Cortex of kidney (tissue), 1 donor: ENCODE measurements at places on chromosomes 12 and 14.

DNA sequence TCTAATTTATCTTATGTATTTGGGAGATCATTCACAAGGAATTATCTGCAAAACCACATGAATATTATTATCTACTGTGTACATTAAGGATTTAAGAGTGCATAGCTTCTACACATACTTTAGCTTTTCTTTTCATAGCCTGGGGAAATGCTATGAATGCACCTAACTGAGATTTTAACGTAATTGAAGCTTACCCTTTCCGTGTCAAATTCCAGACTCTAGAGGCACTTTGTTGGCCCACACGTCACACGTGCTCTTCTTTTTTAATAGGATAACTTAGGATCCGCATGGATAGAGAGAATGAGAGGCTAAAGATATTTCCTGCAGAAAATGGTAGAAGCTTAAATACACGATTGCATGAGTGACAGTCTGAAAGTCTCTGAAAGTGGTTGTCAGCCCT lies 481.1 kb downstream of the PCNX1 start:
- no peak for DNase-seq

GRCh38 chr14:104948736-104949031 lies 24.0 kb downstream of the PLD4 start:
- no peak for DNase-seq

DNA sequence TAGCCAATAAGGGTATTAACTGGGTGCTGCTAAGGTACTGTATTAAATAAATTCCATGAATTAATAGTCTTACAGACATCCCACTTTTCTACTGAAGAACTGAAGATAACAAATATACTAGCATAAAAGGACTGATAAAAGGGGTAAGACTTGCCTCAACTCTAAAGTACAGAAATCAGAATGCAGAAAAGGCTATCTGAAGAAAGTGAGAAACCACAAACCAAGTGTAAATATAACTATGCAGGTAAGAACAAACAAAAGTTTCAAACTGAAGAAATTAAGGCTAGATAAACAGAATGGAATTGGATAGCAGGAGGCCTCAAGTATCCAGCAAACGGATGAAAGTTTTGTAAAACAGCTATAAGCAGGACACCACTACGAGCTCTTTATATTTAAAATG lies 29.5 kb downstream of the YAF2 start:
- no peak for DNase-seq

GRCh38 chr12:18549598-18549997 lies 188.2 kb downstream of the PLCZ1 start:
- DNase-seq, result no peak

- no peak for DNase-seq
Measured at GRCh38 chr12:84073401-84073800, 839.2 kb downstream of the SLC6A15 start.
